ENCODE measurements at places on chromosomes 12 and 14.
A peak's percentile ranks its signal among the peaks of the same experiment; 100 is the strongest.

DNA sequence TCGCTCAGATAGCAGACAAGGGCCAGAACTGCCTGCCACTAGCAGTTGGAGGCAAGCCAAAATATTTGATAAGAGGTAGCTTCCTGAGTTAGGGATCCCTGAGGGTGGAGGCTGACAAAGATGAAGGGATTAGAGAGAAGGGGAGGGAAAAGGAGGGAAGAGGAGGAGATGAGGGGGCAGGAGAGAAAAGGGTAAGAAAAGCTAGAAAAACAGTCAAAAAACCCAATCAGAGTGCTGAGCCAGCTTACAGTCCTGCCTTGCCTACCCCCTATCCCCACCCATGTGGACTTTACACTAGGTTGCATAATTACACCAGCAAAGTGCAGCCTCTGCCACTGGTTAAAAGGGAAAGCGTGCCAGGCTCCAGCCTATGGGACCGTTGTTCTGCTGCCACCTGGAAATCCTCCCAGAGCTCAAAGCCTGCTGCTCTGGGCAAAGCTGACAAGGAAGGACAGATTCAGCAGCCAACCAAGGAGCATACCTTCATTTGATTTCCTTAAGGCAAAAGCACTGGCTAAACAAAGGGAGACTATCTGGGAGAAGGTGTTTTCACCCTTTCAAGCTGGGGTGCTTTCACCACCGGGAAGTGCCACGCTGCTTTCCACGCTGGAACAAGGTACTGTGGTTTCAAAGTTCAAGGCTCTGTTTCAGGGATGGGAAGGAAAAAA, 3.8 kb upstream of the NUMB start:
- DNase-seq = no peak

- no peak for DNase-seq
These were observed 25.7 kb downstream of the PYM1 start for GRCh38 chr12:55901881-55902490.

DNA sequence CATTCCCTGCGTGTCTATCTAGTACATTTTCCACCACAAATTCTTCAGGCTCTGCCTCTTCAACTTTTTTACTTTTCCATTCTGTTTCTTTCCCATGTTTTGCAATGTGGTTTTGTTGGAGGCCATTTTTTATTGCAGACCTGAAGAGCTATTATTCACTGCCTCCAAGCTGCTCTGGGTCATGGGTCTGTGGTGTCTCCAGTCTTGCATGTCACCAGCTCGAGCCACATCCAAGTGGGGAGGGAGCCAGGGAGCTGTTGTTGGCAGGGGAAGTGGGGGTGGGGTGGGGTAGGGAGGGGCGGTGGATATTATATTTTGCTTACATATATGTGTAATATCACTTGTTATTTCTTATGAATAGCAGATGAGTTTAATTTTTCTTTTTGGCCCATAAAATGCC, 69.1 kb downstream of the VEZT start:
- no peak for DNase-seq

- DNase-seq = no peak
These were observed 138.7 kb upstream of the PZP start for GRCh38 chr12:9346866-9347327.

GRCh38 chr12:67940780-67941243, 48.4 kb upstream of the IFNG-AS1 start:
- peak; percentile 53 for DNase-seq

- DNase-seq = no peak
These were observed 167.8 kb downstream of the SLC5A8 start for GRCh38 chr12:101042211-101042610.

DNA sequence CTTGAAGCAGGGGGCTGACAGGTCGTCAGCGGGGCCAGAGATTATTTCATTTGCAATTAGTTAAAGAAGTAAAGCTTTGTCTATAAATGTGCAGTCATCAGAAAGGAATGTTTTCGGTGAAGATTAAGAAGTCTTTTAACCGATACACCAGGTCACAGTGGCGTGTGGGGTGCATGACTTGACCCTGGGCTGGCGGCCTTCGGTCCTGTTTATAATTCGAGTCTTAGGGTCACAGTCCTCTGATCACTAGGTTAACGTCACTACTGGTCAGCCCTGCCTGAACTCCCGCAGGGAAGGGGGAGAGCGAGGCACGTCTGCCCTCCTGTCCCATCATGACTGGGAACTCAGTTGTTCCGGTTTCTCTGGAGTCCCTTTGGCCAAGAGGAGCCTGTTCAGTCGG, 5.0 kb upstream of the C14orf180 start:
- no peak for DNase-seq

DNA sequence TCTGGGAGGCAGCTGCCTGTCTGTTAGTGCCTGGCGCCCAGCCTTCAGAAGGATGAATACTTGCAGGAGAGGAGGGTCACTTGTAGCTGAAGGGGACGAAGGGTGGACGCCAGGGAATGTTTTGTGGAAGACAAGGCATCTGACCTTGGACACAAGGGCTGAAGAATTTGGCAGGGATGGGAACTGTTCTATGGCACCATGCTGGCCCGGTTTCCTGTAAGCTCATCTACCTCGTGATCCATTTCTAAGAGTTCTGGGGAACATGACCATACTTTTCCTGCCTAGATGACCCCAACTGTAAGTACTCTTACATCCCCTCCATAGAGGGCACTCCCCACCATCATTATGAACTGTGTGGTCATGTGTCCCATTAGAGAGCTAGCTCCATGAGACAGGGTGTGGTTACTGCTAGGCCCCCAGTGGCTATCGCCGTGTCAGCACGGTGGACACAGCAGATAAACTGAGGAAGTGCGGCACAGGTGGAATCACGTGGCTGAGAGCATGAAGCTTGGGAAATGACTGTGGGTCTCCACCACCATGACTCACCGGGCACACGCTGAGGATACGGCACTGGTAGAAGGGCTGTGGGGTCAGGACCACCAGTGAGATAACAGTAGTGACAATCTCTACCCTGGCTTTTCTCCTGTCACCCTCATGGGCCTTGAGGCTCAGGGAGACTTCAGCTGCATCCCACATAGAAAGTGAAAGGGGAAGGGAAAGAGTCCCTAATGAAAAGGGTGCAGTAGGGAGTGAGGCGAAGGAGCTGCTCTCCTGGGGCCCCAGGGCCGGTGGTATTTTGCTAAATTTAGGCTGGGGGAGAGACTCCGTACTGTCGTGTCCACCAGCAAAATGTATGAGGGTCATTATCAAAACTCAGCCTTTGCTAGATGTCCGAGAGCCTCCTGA, 252.6 kb downstream of the FOXN3 start:
- DNase-seq = no peak

- DNase-seq = no peak
These were observed 10.9 kb upstream of the SYCP3 start for GRCh38 chr12:101750152-101750551.

GRCh38 chr12:52767020-52767379, 10.1 kb downstream of the KRT76 start:
- no peak for DNase-seq

GRCh38 chr14:59363531-59364226, 101.5 kb downstream of the GPR135 start:
- DNase-seq = peak; percentile 48

DNA sequence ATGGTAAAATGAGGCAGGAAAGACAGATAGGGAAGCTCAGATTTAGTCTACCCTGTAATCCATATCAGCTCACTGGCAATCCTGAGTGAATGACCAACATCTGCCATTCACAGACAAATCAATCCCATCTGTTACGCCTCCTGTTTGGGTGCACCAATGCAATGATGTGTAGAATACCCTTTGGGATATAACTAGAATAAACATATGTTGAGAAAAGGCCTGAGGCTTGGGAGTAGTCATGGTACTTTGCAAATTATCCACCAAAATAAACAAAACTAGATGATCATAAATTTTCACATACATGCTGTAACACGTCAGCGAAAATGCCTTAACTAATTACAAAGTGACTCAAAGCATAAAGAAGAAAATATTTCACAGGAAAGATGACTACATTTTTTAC, 78.8 kb downstream of the KCNC2 start:
- peak; percentile 19 for DNase-seq

- DNase-seq = no peak
These were observed 160.8 kb downstream of the UNC79 start for GRCh38 chr14:93591506-93591905.

GRCh38 chr12:67826148-67826547, 163.1 kb upstream of the IFNG-AS1 start:
- no peak for DNase-seq

Data from HCEC 1CT (cell line).